Activated CD4-positive, alpha-beta T cell treated with anti-CD3 and anti-CD28 coated beads, Interleukin-2, amount 10 ng/mL, durations not matched to agents 24 days and 14 days (primary cell): ENCODE measurements at places on chromosomes 6 and 20. TPM values are rescaled to one million over a fixed set of nuclear protein-coding genes. Genes with fewer than 3 reads are reported as not detected.

TSPO2 gene
- total RNA-seq: not detected in 2 replicates

FNDC1 gene
- total RNA-seq: not detected in 2 replicates

KIFC1 gene
- 64.9 and 66.5 TPM in 2 replicates for total RNA-seq

DNA sequence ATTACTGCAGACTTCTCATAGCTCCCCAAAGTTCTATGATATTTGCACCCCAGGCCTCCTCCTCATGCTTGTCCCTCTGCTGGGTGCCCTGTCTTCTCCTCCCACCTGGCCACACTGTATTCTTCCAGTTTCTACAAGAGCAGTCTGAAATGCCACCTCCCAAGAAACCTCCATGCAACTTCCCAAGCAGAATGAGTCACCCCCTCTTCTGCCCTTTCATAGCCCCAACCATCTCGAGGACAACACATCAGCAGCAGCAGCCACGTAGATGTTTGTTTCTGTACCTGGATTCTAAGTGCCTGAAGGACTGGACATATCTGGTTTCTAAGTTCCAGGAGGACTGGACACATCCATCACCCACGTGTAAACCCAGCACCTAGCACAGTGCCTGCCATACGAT lies 6.6 kb upstream of the ULBP2 start:
- H3K4me3 ChIP-seq: no peak overlapping the region
- peaks cover 87% of the 10 kb centered on the region for H3K27me3 ChIP-seq
- peaks cover 30% of the 10 kb centered on the region for H3K4me1 ChIP-seq
- no peak overlapping the region for H3K27ac ChIP-seq
- DNase-seq: no peak

DNA sequence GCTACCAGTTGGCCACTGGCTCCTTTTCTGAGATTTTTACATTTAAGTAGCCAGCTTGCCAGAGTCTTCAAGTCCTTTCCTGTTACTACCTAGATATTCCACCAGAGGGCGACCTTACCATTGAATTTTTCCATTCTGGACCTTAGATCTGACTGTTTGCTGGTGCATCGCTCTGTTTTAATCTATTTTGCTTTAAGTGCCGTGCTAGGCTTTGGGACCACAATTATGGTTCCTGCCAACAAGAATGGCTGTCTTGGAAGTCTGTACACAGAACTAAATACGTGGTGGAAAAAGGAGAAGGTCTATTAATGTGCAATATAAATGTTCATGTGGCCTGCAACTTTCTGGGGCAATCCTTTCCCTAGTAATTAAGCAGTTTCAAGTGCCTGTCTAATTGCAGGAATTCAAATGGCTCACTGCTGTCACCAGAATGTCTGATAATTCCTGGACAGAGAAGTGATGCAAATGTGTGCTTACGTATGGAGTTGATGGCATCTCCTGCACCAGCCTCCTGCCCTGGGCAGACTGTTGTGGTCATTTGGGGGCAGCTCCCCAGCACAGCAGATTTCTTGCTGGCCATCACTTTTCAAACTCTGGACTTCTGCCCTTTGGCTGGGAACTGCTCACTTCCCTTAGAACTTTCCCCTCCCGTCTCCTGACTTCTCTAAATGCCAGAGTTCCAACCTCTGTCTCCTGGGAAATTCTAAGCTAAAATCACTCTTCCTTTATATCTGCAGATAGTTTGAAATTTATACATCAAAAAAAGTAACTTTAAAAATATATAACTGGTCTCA lies 5.6 kb upstream of the HLA-DOA start:
- H3K27ac ChIP-seq: no peak overlapping the region
- H3K4me1 ChIP-seq: peaks cover 25% of the 10 kb centered on the region
- DNase-seq: peak; percentile 92
- H3K36me3 ChIP-seq: no peaks in the 10 kb centered on the region

DNA sequence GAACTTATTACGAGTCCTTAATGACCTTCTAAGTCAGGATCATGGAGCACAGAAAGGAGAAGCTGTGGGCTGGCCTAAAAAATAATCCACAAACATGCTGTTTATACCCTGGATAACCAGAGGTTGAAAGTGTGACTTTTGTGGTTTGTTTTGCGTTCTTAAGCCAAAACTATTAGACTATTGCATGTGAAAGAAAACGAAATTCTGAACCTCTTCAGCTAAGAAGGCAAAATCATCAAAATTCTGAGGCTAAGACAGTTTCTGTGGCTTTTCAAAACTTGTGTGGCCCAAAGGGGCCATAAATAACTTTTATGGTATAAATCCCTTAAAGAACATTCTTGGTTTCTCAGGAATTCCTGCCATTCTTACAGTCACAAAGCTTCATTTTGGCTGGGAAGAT lies 251.0 kb downstream of the UST start:
- H3K4me1 ChIP-seq: peaks cover 13% of the 10 kb centered on the region
- no peak overlapping the region for H3K27ac ChIP-seq
- no peak overlapping the region for H3K4me3 ChIP-seq
- H3K27me3 ChIP-seq: peaks cover 10% of the 10 kb centered on the region
- DNase-seq: no peak
- H3K36me3 ChIP-seq: peaks cover 9% of the 10 kb centered on the region

- H3K4me3 ChIP-seq: no peak overlapping the region
- H3K27ac ChIP-seq: no peak overlapping the region
- H3K27me3 ChIP-seq: no peaks in the 10 kb centered on the region
- no peaks in the 10 kb centered on the region for H3K4me1 ChIP-seq
- DNase-seq: no peak
- H3K36me3 ChIP-seq: no peaks in the 10 kb centered on the region
These were observed 251.1 kb upstream of the TBX18 start for GRCh38 chr6:85015396-85015990.

DNA sequence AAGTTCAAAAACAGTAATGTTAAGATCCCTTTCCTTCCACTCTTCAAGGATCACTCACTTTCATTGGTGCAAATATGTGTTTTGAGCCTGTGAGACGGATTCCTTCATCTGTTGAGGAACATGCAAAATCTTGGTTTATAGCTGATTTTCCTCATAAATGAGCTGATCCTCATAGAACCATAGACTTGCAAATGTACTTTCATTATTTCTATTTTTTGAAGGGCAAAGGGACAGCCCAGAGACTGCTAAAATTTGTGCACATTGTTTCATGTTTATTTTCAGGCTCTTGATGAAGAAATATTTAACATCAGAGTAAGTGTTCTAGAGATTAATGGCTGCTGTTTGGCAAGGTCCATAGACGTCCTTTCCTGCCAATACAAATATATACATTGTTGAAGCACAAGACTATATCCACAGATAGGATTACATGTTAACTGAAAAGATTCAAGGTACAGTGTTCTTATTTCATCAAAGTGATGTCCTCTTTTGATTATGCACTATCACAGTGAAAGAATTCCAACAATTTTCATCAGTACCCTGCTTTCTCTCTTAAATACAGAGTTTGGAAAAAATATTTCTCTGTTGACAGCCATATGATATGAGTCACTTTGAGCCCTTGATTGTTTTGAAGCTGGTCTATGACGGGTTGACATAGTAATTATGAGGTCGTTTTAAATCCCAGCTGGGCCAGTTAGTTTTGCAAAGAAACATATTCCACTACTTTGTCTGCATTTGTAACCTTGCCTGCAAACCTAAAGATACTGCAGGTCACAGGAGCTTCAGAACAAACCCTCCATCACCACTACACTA lies 95.7 kb downstream of the FILIP1 start:
- DNase-seq: no peak
- H3K36me3 ChIP-seq: no peaks in the 10 kb centered on the region
- no peaks in the 10 kb centered on the region for H3K4me1 ChIP-seq
- no peak overlapping the region for H3K4me3 ChIP-seq

- H3K4me1 ChIP-seq: peaks cover 38% of the 10 kb centered on the region
- H3K36me3 ChIP-seq: peaks cover 31% of the 10 kb centered on the region
- peaks cover 28% of the 10 kb centered on the region for H3K27me3 ChIP-seq
- H3K27ac ChIP-seq: peak within 1 kb of the TSS; percentile 100
- peak; percentile 88 for DNase-seq
These were observed at the start of gene NFATC2 for GRCh38 chr20:51542571-51543421. Gene NFATC2, minus strand, starts transcription at chr20:51542719. Its CDS starts 220 bp downstream, at chr20:51542499.

DNA sequence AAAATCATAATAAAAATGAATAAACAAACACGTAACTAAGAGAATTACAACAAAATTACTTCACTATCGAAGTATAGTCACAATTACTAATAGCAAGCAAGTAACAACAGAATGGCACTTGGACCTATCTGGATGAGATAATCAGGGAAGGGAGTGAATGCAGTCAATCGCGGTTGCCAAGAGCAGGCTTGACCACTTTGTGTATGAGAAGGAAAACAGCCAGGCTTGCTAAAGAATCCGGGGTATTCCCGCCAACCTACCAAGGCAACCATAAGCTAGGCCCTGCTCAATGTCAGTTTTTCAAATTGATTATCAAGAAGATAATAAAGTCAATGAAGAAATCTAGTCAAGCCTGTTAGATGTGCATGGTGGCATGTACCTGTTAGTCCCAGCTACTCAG lies 39.7 kb downstream of the PXDC1 start:
- no peak for DNase-seq
- H3K27me3 ChIP-seq: peaks cover 3% of the 10 kb centered on the region
- H3K36me3 ChIP-seq: no peaks in the 10 kb centered on the region
- H3K27ac ChIP-seq: no peak overlapping the region

DNA sequence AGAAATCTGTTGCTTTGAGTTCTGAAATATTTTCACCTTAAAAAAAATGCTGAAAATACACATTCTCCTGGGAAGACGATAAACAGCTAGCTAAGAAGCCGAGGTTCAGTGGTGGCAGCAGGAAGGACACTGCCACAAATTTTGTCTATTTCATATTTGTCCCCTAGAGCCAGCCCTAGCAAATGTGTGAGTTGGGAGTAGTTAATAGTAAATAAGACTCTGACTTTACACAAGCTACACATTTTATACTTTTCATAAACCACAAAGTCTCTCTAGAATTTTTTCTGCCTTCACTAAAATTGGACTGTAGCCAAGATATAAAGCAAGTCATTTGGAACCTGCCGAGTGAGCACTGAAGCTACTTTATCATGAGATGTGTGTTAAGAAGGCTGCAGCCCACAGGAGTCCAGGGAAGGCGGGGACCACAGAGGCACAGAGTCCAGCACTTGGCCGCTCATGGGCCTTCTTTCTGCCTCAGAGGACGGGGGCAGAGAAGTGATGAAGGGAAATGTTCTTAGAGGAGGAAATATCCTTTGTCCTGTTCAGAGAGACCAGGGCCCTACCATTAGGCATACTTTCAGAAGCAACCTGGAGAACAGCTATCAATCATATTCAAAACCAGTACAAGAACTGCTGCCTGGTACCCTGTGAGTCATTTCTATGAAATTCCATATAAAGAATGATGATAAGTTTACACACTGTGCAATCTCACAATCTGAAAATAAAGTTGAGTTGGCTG lies 241.7 kb upstream of the TAB2 start:
- H3K27ac ChIP-seq: peak overlapping the region; percentile 87
- H3K36me3 ChIP-seq: peaks cover 24% of the 10 kb centered on the region
- H3K4me3 ChIP-seq: peak overlapping the region; percentile 10

GRCh38 chr6:37391120-37391519 lies 37.3 kb downstream of the RNF8 start:
- no peak for DNase-seq
- no peak overlapping the region for H3K27ac ChIP-seq
- peaks cover 4% of the 10 kb centered on the region for H3K4me1 ChIP-seq
- H3K4me3 ChIP-seq: no peak overlapping the region

- H3K36me3 ChIP-seq: no peaks in the 10 kb centered on the region
- H3K27ac ChIP-seq: no peak overlapping the region
- DNase-seq: no peak
- H3K4me3 ChIP-seq: peak overlapping the region; percentile 4
- peaks cover 7% of the 10 kb centered on the region for H3K4me1 ChIP-seq
These were observed 193.6 kb downstream of the EDN1 start for GRCh38 chr6:12483712-12484111.
